ENCODE measurements at places on chromosomes 4 and X.

DNA sequence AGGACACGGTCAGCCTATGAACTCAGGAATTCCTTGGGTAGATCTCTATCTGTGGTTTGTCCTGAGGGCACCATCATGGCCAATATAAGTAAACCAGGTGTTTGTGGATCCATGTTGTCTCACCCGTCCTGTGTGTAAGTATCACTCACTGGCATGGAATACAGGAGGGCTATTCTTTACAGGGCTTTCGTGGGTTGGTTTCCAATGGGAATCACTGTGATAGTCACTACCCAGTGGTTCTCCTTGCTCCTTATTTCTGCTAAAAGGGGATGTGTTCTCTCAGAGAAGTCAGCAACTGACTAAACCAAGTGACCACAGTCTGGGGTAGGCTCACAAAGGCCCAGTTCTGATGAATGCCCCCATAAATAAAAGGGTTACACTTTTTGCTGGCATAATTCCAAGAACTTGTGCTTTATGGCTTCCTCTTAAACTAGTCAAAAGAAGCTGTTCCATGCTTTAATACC is 236.7 kb upstream of the JADE1 start:
- DNase-seq: peak; percentile 46

DNA sequence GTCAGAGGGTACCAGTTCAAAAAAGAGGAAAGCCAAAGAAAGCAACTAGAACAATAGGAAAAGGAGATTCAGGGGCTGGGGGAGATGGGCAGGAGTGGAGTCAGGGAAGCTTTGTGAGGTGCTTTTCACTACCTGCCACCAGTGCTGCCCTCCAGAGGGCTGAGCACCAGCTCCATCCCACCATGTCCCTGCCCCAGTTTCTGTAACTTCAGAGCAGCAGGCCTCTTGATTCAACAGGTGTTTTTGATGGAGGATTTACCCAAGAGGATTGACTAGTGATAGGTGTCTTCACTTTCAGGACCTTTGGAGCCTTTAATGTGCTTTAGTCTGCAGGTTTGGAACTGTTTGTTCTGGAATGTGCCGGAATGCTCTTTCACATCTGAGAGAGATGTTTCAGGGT is 12.1 kb downstream of the KIT start:
- DNase-seq: no peak

DNA sequence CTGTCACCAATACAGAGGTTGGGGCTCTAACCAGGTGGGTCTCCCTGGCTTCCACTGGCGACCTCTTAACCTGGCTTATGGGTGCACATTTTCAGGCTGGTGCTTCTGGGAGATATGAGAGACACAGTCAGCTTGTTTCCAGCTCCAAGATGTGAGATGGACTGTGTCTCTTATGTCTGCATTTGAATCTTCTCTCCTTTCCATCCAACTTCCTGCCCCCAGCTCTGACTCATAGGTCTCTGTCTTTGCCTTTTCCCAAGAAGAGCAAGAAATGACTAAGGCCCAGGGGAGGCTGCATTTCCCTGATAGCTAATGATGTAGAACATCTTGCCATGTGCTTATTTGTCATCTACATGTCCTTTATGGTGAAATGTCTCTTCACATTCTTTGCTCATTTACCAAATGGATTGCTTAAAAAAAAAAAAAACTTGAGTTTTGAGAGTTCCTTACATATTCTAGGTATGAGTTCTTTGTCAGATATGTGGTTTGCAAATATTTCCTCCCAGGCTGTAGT is 3.2 kb upstream of the UXT start:
- peak; percentile 71 for DNase-seq

DNA sequence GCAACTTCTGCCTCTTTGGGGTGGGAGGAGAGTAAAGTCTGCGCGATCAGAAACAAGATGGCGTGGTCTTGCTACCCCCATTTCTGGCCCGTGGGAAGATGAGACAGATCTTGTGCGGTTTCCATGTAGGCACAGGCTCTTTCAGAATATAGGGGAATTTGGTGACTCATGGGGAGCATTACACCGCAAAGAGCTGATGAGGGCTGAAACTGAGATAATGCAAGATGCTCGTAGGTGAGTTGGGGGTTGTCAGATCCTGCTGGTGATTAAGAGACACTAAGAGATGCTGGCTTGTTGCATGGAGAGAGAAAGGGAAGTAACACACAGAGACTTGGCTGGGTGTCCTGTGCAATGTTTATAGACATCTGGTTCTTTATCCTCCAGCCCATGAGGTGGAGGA is 1.5 kb downstream of the EVC start:
- DNase-seq: peak; percentile 71

DNA sequence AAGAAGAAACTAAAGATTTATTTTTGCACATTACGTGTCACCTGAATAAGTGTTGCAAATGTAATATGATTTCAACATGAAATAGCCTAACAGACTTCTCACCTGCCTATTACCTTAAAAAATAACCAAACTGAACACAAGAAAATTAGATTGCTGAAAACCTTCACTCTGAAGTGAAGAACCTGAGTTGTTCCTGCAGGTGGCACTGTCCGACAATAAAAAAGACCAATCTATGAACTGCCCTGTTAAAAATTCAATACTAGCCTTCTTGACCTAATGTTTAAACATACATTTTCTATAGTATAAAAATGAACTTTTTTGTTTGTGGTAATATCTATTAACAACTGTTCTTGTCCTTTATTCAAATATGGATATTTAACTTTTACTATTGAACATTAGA is 69.2 kb upstream of the PNPLA4 start:
- peak; percentile 7 for DNase-seq

DNA sequence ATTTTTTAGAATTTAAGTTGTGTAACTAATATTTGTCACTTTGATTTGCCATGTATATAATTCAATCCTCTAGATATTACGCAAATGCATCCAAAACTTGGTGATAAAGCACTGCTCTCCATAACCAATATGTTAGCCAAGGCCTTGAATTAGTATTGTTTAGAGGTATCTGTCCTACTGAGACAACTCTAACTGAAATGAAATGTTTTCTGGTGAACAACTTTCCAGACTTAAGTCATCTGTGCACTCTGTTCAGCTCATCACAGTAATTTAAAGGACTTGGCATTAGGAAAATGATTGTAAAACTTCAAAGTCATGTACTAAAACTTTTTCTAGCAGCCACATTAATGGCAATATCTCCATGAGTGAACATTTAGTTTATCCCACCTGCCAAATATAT is 73.1 kb downstream of the HPGD start:
- DNase-seq: no peak

DNA sequence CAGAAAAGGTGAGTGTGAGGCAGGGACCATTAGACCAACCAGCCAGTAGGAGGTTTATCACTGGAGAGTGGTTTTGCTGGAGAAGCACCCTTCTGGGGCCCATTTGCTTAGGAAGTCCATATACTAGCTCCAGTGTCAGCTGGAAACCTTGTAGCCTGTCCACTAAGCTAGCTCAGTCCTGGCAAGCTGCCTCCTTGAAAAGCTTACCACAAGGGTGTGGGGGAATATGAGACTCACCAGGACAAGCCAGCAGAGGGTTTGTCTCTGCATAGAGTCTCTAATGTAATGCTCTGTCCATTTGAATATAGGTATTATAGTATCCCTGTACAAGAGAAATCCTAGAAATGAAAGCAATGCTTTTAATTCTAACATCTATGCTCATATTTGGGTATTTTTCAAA is 86.3 kb downstream of the FBXL5 start:
- no peak for DNase-seq

GRCh38 chrX:23756165-23756564 is 13.1 kb upstream of the ACOT9 start:
- peak; percentile 5 for DNase-seq

DNA sequence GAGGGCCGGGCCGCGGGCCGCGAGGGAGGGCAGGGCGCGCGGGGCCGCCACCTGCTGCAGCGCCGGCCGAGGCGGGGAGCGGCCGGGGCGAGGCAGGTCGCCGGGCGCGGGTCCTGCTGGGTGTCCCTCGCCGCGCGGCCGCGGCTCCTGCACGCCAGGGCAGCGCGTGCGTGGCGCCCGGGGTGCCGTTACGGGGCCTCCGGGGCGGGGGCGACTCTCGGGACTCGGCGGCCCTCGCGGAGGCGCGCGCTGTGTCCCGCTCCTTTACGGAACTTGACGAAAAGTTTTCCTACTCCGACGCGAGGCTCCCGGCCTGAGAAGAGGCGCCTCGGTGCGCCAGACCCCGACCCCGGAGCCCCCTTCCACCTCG is 329 bp downstream of the TBC1D14 start:
- DNase-seq: no peak

DNA sequence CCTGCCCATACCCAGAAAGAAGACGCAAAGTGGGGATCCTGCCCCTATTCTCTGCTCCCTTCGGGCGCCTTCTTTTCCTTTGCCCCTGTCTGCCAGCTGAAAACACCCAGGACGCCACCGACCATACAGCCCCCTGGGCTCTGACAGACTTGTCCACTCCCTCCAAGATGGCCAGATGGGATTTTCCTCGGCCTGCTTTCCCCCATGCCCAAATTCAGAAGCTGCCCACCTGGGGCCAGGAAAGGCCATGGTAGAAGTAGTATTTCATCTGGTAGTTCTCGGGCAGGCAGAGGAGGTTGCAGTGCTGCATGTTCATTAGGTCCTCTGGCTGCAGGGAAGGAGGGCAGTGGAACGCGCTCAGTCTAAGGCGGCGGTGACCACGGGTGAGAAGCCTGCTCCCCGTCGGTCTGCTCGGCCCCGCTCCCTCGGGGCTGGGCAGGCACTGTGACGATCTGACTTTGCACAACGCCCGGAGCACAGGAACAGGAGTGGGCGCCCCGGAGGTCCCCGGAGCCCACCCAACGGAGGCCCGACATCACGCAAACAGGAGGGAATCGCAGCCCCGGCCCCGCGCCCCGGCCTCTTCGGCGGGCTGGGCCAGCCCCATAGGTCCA is 582 bp downstream of the NAA10 start:
- no peak for DNase-seq

DNA sequence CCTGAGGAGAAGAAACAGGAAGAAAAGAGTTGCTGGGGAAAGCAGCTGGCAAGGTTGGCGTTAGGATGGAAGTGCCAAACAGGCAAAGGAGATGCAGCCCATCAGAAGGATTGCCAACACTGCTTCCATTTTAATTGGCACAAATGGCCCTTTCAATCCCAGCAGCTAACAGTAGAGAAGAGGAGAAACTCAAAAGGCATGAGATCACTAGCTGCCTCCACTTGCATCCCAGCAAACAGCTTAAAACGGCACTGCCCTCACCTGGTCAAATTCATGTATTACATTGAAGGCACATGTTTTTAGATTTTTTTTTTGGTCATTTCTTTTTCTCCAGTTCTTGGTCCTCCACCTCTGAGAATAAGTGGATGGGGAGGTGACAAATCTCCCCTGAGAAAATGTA is 14.9 kb upstream of the LOC101059915 start:
- DNase-seq: peak; percentile 7

DNA sequence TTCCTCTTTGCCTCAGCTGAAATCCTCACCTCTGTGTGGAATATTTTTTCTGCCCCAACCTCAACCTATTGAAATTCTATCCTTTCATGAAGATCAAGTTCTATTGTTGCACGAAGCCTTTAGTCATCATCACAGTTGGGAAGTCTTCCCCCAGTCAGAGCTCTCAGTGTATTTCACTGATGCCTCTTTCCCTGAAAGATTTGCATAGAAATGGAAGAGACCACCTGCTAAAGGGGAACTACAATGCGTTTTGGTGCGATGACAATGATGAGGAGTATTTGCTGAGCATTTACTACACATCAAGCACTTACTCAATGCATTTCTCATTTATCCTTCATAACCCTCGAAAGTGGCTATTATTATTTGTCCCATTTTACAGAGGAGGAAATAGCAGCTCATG is 151.2 kb upstream of the KLF3 start:
- DNase-seq: no peak
